ENCODE measurements at places on chromosomes 6 and 20.

GRCh38 chr6:148836751-148837150 is 89.9 kb downstream of the UST start:
- no peaks in the 10 kb centered on the region for H3K4me1 ChIP-seq
- H3K4me3 ChIP-seq: no peak overlapping the region
- no peaks in the 10 kb centered on the region for H3K36me3 ChIP-seq
- no peaks in the 10 kb centered on the region for H3K27me3 ChIP-seq
- DNase-seq: no peak

DNA sequence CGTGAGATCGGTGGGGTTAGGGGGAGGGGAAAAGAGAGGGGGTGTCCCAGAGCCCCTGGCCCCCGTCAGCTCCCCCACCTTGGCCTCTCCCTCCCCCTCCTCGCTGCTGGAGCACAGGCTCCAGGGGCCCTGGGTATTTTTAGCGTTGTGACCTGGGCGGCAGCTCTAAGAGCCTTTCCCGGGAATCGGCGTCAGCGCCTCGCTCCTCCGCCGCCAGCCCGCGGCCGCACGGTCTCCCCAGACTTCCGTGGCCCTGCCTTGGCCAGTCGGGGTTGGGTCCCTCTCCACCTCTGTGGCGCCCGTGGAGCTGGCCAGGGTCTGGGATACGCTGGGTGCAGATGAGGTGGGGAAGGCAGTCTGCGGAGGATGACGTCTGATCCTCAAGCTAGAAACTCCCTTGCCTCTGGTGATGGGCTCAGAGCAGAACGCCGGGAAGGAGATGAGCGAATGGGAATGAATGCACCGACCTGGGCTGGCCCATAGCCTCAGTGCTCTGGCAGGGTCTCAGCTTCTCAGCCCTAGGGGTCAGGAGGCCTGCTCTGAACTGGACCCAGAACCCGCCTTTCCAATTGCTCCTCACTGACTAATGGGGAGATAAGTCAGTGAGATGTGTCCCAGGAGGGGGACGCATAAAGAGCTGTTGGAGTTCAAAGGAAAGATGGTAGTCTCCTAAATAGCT is 883 bp upstream of the DBNDD2 start:
- H3K36me3 ChIP-seq: peaks cover 36% of the 10 kb centered on the region
- H3K4me3 ChIP-seq: peak overlapping the region; percentile 98
- H3K27ac ChIP-seq: peak overlapping the region; percentile 95
- peaks cover 9% of the 10 kb centered on the region for H3K4me1 ChIP-seq
- DNase-seq: no peak
- no peaks in the 10 kb centered on the region for H3K27me3 ChIP-seq

- peaks cover 42% of the 10 kb centered on the region for H3K36me3 ChIP-seq
- H3K4me1 ChIP-seq: peaks cover 8% of the 10 kb centered on the region
- H3K27me3 ChIP-seq: no peaks in the 10 kb centered on the region
- peak overlapping the region; percentile 28 for H3K27ac ChIP-seq
- H3K4me3 ChIP-seq: peak overlapping the region; percentile 72
- no peak for DNase-seq
Observed at GRCh38 chr6:43509142-43509983, 783 bp downstream of the LRRC73 start.

DNA sequence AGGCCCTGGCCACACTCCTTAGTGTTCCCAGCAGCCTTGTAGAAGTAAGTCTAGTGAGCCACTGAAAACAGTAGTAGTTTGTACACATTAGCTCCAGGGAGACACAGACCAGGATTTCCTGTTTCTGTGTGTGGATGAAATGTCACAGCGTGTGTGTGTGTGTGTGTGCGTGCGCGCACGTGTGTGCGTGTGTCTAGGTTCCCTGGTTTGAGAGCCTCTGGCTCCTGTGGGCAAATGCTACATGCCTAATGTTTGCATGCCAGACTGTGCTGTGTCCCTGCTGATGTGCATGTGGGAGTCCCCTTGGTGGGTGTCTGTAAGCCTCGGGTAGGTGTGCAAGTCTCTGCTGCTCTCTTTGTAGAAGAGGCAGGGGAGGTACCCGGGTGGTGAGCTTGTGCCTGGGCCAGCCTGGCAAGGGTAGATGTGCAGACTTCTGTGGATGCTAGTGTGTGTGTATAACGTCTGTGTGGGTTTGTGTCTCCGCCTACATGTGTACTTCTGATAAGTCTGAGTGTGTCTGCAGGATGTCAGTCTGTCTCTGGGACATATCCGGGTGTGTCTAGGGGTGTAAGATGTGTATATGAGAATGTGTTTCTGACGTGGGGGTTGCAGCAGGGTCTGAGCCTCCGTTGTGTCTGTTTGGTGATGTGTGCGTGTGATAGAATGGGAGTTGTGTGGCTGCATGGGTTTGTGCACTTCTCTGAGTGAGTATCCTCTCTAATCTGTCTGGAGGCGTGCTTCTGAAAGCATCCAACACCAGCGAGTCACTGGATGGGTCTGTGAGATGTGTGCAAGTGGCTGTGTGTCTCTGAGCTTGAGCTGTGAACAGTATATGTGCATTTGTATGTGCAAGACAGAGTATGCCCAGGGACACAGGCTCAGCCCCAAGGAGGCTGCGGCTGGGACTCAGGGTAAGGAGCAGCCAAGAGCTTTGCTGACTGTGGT is 19.0 kb upstream of the TLDC2 start:
- H3K4me3 ChIP-seq: no peak overlapping the region
- H3K36me3 ChIP-seq: no peaks in the 10 kb centered on the region
- no peak for DNase-seq
- no peaks in the 10 kb centered on the region for H3K27me3 ChIP-seq

- H3K4me1 ChIP-seq: no peaks in the 10 kb centered on the region
- no peak overlapping the region for H3K27ac ChIP-seq
- no peaks in the 10 kb centered on the region for H3K36me3 ChIP-seq
Observed at GRCh38 chr6:91126876-91127275, 540.0 kb upstream of the MAP3K7 start.

DNA sequence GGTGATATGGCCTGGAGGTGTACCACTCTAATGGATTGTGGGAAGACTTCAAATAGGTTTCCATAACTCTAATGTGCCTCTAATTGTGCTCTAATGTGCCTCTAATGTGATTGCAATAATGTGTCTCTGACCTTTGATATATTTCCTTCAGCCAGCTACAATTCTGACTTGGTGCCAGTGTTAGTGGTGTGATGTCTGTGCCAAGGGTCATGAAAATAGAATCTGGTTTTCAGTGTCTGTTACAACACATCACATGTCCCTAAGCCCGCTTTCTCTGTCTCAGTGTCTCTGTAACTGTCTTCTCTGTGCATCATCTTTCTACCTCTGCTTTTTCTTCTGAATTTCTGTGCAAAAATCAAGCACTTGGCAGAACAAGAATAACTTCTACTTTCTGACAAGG is 77.2 kb upstream of the ECI2 start:
- H3K4me3 ChIP-seq: no peak overlapping the region
- no peaks in the 10 kb centered on the region for H3K4me1 ChIP-seq
- H3K36me3 ChIP-seq: no peaks in the 10 kb centered on the region
- no peaks in the 10 kb centered on the region for H3K27me3 ChIP-seq

DNA sequence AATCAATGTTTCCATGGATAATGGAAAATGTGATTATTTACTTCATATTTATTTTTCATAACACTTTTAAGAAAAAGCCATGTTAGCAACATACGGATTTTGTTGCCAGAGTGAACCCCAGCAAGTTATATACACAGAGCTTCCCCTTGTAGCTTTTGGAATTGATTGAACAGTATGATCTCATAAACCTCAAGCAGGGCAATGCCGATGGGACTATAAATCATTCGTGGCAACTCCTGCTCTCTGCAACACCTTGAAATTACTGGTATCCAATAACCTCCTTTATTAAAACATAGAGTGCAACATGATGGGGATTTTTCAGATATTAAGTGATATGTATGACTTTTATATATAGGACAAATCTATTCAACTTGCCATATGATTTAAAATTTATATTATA is 428.5 kb downstream of the KHDRBS2 start:
- H3K4me1 ChIP-seq: no peaks in the 10 kb centered on the region
- no peaks in the 10 kb centered on the region for H3K36me3 ChIP-seq

GRCh38 chr6:35356391-35356790 is 14.0 kb downstream of the PPARD start:
- H3K36me3 ChIP-seq: peaks cover 23% of the 10 kb centered on the region
- H3K4me1 ChIP-seq: peaks cover 36% of the 10 kb centered on the region
- DNase-seq: no peak
- H3K4me3 ChIP-seq: no peak overlapping the region
- no peaks in the 10 kb centered on the region for H3K27me3 ChIP-seq

- peaks cover 14% of the 10 kb centered on the region for H3K4me1 ChIP-seq
- H3K27ac ChIP-seq: no peak overlapping the region
- H3K27me3 ChIP-seq: no peaks in the 10 kb centered on the region
- H3K4me3 ChIP-seq: no peak overlapping the region
- DNase-seq: no peak
- H3K36me3 ChIP-seq: no peaks in the 10 kb centered on the region
Observed at GRCh38 chr6:156383059-156383458, 394.1 kb upstream of the ARID1B start.

GRCh38 chr6:17413313-17413750 is 19.9 kb downstream of the CAP2 start:
- H3K36me3 ChIP-seq: no peaks in the 10 kb centered on the region
- no peaks in the 10 kb centered on the region for H3K27me3 ChIP-seq
- no peak overlapping the region for H3K27ac ChIP-seq
- no peak overlapping the region for H3K4me3 ChIP-seq

DNA sequence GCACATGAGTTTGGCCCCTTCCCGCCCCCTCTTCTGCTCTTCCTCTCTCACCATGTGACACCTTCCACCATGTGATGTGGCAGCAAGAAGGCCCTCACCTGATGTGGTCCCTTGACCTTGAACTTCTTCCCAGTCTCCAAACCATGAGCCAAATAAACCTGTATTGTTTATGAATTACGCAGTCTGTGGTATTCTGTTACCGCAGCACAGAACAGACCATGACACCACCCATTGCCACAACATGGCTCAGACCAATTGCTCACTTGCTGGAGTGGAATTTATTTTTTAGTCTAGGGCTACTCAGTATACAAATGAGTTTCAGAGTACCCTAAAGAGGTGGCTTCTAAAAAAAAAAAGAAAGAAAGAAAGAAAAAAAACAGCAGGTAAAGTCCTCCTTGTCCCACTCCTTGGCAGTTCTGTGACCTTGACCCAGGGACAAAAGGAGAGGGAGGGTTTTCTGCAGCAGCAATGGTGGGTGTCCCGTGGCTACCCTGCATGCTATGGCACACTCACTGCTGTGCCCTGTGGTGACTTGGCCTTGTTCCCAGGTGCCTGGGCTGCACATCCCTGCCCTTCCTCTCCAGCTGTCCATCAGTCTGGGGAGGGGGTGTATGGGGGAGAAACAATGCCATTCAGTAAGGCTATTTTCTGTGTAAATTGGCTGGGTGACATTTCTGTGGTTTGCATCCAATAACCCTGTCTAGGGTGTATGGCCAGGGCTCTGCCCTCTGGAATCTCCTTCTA is 5.4 kb upstream of the VSX1 start:
- H3K27me3 ChIP-seq: peaks cover 24% of the 10 kb centered on the region
- H3K27ac ChIP-seq: no peak overlapping the region
- H3K4me1 ChIP-seq: no peaks in the 10 kb centered on the region
- no peaks in the 10 kb centered on the region for H3K36me3 ChIP-seq

DNA sequence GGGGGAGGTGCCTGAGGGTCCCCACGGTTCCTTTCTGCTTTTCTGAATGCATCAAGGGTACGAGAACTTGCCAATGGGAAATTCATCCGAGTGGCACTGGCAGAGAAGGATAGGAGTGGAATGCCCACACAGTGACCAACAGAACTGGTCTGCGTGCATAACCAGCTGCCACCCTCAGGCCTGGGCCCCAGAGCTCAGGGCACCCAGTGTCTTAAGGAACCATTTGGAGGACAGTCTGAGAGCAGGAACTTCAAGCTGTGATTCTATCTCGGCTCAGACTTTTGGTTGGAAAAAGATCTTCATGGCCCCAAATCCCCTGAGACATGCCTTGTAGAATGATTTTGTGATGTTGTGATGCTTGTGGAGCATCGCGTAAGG is 226.4 kb downstream of the SMOC2 start:
- no peak overlapping the region for H3K27ac ChIP-seq
- H3K27me3 ChIP-seq: no peaks in the 10 kb centered on the region
- H3K36me3 ChIP-seq: no peaks in the 10 kb centered on the region
- DNase-seq: no peak

- H3K4me3 ChIP-seq: no peak overlapping the region
- no peak overlapping the region for H3K27ac ChIP-seq
- H3K27me3 ChIP-seq: no peaks in the 10 kb centered on the region
- H3K36me3 ChIP-seq: no peaks in the 10 kb centered on the region
Observed at GRCh38 chr6:131112249-131112648, 23.0 kb upstream of the AKAP7 start.

DNA sequence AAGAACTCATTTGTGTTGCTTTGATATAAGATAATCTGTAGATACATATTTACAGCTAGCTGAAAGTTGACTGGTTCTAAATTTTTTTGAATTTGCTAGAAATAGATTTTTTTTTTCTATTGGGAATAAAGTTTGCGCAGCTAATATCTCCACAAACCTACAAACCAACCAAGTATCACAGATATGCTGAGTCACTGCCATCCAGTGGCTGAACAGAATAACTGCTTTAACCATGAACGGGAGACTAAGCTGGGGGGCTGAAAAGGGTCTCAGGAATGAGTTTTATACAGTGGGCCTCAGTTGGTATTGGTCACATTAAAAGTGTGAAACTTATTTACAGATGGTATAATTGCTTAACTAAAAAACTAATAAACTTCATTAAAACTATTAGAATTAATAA is 326.7 kb upstream of the CNR1 start:
- H3K4me1 ChIP-seq: no peaks in the 10 kb centered on the region
- no peaks in the 10 kb centered on the region for H3K27me3 ChIP-seq
- H3K36me3 ChIP-seq: no peaks in the 10 kb centered on the region
- no peak for DNase-seq
- no peak overlapping the region for H3K27ac ChIP-seq

- no peak overlapping the region for H3K4me3 ChIP-seq
- no peaks in the 10 kb centered on the region for H3K4me1 ChIP-seq
- no peak overlapping the region for H3K27ac ChIP-seq
Observed at GRCh38 chr6:169906004-169906687, 154.7 kb downstream of the ERMARD start.

DNA sequence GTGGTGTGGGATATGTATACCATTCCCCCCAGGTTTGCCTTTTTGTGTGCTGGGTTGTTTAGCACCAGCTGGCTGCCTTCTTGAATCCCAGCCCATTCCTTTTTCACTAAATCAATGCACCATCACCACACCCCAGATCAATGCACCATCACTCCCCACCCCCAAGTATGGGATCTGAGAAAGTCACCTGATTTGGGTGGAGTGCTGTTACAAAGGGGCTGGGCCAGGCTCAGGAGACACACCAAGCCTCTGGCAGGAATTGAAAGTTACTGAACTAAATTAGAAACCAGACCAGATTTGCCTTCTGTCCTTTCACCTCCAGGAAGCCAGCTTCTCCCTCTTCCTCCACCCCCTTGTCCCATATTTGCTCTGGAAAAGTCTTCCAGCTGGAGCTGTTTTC is 19.6 kb upstream of the PKHD1 start:
- H3K4me1 ChIP-seq: no peaks in the 10 kb centered on the region
- no peaks in the 10 kb centered on the region for H3K27me3 ChIP-seq
- no peak overlapping the region for H3K4me3 ChIP-seq
- H3K36me3 ChIP-seq: no peaks in the 10 kb centered on the region
- no peak overlapping the region for H3K27ac ChIP-seq

GRCh38 chr20:45181639-45182038 is 6.9 kb downstream of the PI3 start:
- H3K27ac ChIP-seq: no peak overlapping the region
- H3K4me1 ChIP-seq: no peaks in the 10 kb centered on the region
- H3K36me3 ChIP-seq: no peaks in the 10 kb centered on the region
- DNase-seq: no peak
- H3K27me3 ChIP-seq: no peaks in the 10 kb centered on the region
- H3K4me3 ChIP-seq: no peak overlapping the region

- no peak overlapping the region for H3K27ac ChIP-seq
- H3K4me1 ChIP-seq: peaks cover 4% of the 10 kb centered on the region
- H3K4me3 ChIP-seq: no peak overlapping the region
- DNase-seq: no peak
- no peaks in the 10 kb centered on the region for H3K27me3 ChIP-seq
Observed at GRCh38 chr6:2862712-2863181, 21.1 kb upstream of the SERPINB1 start.
